Osteocyte (in vitro differentiated cells): ENCODE measurements at places on chromosomes 4 and X. TPM values are rescaled to one million over a fixed set of nuclear protein-coding genes. Genes with fewer than 3 reads are reported as not detected.

HTN1 gene
- not detected in 2 replicates for total RNA-seq

FAM149A gene
- total RNA-seq = 2.0 and 2.3 TPM in 2 replicates

FAM184B gene
- not detected in 2 replicates for total RNA-seq

DNA sequence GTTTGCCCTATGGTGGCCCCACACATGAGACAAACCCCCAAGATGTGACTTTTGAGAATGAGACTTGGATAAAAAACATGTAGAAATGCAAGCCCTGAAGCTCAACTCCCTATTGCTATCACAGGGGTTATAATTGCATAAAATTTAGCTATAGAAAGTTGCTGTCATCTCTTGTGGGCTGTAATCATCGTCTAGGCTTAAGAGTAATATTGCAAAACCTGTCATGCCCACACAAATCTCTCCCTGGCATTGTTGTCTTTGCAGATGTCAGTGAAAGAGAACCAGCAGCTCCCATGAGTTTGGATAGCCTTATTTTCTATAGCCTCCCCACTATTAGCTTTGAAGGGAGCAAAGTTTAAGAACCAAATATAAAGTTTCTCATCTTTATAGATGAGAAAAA, 14.6 kb downstream of the ALB start:
- no peak for DNase-seq
- no peak overlapping the region for H3K4me3 ChIP-seq
- peaks cover 20% of the 10 kb centered on the region for H3K27me3 ChIP-seq
- H3K36me3 ChIP-seq = no peaks in the 10 kb centered on the region
